ENCODE measurements at places on chromosomes 7 and 10. TPM values are rescaled to one million over a fixed set of nuclear protein-coding genes. Genes with fewer than 3 reads are reported as not detected.

Gene ACTR3C
- 0.87 TPM for total RNA-seq

Gene FEZF1
- 0.28 TPM for total RNA-seq

Gene AGMO
- total RNA-seq = not detected

Gene FBH1
- 95.2 TPM for total RNA-seq

Gene RSU1
- 118 TPM for total RNA-seq

Gene CLCN1
- not detected for total RNA-seq

Gene NOS3
- 102 TPM for total RNA-seq

Gene ASIC3
- 3.4 TPM for total RNA-seq

Gene ZNF804B
- not detected for total RNA-seq

Gene CAV1
- 48.2 TPM for total RNA-seq

Gene GSTO2
- 5.9 TPM for total RNA-seq

Gene UBE3C
- 54.2 TPM for total RNA-seq

Gene DGKB
- total RNA-seq = 0.46 TPM

Gene PTPN12
- total RNA-seq = 186 TPM

Gene FGL2
- not detected for total RNA-seq

Gene NRCAM
- total RNA-seq = 2.2 TPM

Gene TFEC
- total RNA-seq = 0.56 TPM

Gene SPDYE1
- total RNA-seq = not detected

Gene SYNPO2L
- 0.13 TPM for total RNA-seq

Gene KCTD7
- 14.6 TPM for total RNA-seq

Gene VGF
- total RNA-seq = 0.77 TPM

Gene OR6V1
- total RNA-seq = not detected

Gene ERVW-1
- total RNA-seq = not detected

Gene AFAP1L2
- total RNA-seq = 0.77 TPM

Gene SHLD2
- 16.1 TPM for total RNA-seq

Gene STOX1
- total RNA-seq = 0.21 TPM

Gene GPR15LG
- total RNA-seq = not detected

Gene DDC
- not detected for total RNA-seq

Gene ZNF438
- total RNA-seq = 4.3 TPM

Data from endothelial cell (in vitro differentiated cells).